Left ventricle myocardium inferior (tissue), 1 donor: ENCODE measurements at places on chromosomes 5 and 9.
A peak's percentile ranks its signal among the peaks of the same experiment; 100 is the strongest.

DNA sequence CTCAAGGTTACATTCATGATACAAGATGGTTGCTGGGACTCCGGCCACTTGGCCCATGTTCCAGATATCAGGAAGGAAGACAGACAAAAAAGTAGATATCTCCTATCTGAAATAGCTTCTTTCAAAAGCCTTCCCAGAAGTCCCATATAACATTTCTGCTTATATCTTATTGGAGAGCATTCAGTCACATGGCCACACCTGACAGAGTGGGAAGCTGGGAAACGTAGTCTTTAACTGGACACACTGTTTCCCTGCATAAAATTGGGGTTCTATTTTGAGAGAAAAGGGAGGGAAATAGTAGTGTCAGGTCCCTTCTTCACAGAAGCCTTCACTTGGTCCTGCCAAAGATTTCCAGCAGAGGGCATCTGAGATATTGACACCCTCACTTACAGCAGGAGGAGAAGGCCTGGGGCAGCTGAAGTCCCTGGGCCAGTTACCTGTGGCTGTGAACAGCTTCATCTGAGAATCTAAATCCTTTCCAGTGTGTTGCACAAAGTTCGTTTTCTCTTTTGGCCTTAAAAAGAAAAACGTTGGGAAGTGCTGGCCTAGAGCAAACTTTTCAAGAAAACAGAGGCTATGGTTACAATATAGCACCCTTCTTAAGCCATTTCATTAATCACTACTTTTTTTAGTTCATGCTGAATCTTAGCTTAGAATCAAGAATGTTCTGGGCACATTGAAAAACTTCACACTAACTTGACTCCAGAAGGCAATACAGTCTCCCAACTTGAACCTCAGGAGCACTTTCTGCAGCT is 33.5 kb downstream of the SPEF2 start:
- no peak overlapping the region for H3K27ac ChIP-seq
- no peaks in the 10 kb centered on the region for H3K4me1 ChIP-seq
- H3K4me3 ChIP-seq: no peak overlapping the region
- no peaks in the 10 kb centered on the region for H3K36me3 ChIP-seq
- H3K27me3 ChIP-seq: no peaks in the 10 kb centered on the region

DNA sequence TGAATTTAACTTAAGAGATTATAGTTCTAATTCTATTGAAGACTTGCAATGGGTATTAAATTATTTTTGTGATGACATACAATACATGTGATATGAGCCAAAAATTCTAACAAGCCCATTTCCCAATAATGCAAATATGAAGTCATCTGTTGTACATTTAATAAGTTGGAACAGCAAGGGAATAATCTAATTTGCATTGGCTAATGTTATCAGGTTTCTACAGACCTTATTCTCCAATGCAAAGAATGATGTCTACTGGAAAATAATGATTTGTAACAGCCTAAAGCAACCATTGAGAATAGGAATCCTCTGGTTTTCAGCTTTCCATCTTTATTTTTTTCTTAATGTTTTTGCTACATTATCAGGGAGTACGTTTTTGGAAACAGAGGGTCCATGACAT is 89.1 kb upstream of the MINAR2 start:
- DNase-seq: no peak
- no peak overlapping the region for H3K27ac ChIP-seq
- H3K36me3 ChIP-seq: no peaks in the 10 kb centered on the region
- no peak overlapping the region for H3K4me3 ChIP-seq

- no peaks in the 10 kb centered on the region for H3K27me3 ChIP-seq
- DNase-seq: no peak
- no peak overlapping the region for H3K27ac ChIP-seq
- H3K4me1 ChIP-seq: peaks cover 14% of the 10 kb centered on the region
- no peaks in the 10 kb centered on the region for H3K36me3 ChIP-seq
These were observed 228.5 kb downstream of the ESM1 start for GRCh38 chr5:54756796-54757402.

DNA sequence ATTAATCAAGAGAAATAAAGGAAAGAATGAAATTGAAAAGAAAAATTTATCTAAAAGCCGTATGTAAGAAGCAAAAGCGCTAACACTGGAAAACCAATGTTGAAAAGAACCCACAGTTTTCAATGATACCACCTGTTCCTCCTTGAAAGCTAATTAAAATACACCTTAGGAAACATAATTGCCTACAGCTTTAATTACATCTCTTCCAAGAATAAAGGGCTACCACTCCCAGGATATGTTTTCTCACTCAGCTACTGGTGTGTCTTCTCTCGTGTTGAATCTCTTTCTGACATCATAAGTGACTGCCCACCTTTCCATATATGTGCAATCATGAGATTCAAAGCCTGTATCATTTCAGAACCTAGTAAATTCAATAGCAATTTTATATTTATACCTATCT is 880.6 kb upstream of the DMAC1 start:
- peaks cover 21% of the 10 kb centered on the region for H3K4me1 ChIP-seq
- no peaks in the 10 kb centered on the region for H3K36me3 ChIP-seq
- H3K4me3 ChIP-seq: no peak overlapping the region
- H3K27me3 ChIP-seq: no peaks in the 10 kb centered on the region
- DNase-seq: no peak

- H3K27me3 ChIP-seq: no peaks in the 10 kb centered on the region
- H3K4me3 ChIP-seq: no peak overlapping the region
- H3K4me1 ChIP-seq: peaks cover 84% of the 10 kb centered on the region
- DNase-seq: no peak
- H3K36me3 ChIP-seq: peaks cover 54% of the 10 kb centered on the region
- peak overlapping the region; percentile 27 for H3K27ac ChIP-seq
These were observed 15.9 kb downstream of the SLC12A7 start for GRCh38 chr5:1095990-1096363.
